ENCODE measurements at places on chromosomes 7 and 10. TPM values are rescaled to one million over a fixed set of nuclear protein-coding genes. Genes with fewer than 3 reads are reported as not detected.

ERCC6 gene
- total RNA-seq = 24.5 TPM

CACNB2 gene
- 17.9 TPM for total RNA-seq

IFIT1B gene
- total RNA-seq = not detected

AASS gene
- total RNA-seq = 5.1 TPM

SFTPA2 gene
- total RNA-seq = 3.5 TPM

TMEM176A gene
- 118 TPM for total RNA-seq

GRCh38 chr7:7761974-7762779 lies 43.8 kb upstream of the RPA3 start:
- no peak for DNase-seq

DNA sequence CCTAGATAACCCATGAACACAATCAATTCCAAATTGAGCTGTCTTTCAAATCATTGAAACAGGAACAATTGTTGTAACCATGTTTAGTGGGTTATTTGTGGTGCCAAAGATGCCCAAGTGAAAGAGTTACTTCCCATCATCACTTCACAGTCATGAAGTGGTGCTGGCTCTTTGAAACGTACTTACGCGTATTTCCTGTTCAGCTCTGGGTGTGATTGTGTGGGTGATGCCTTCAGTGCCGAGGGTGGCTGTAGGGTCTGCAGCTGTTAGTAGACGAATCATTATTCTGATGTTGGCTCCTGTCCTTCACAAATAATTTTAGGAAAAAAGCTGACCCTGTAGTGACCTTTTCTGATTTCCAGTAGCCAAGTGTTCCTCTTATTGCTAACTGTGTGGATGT lies 323.1 kb upstream of the KIAA1217 start:
- DNase-seq = no peak

DNA sequence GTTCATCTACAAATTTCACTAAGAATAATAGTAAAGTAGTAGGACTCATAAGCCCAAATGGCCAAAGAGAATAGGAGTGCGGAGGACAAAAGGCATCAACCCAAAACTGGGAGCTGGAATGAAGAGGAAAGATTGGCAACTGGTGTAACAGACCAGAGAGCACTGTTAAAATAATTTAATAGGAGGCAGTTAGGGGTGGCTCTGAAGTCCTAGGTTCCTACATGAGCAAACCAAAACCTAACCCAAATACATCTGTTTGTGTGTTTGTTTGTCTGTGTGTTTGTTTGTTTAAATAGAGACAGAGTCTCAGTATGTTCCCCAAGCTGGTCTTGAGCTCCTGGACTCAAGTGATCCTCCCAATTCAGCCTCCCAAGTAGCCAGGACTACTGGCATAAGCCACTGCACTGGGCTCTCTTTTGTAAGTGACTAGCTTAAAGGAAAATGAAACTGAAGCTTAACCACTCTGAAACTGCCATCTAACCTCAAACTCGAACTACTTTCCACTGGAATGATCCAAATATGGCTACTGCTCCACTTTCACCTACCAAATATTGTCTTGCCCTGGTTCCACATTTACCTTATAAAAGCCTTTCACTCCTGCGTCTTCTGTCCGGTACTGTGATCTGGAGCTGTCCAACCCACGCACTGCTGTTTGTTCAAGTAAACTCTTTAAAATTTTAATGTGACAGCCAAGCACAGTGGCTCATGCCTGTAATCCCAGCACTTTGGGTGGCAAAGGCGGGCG lies 94.9 kb downstream of the AKR1D1 start:
- no peak for DNase-seq

DNA sequence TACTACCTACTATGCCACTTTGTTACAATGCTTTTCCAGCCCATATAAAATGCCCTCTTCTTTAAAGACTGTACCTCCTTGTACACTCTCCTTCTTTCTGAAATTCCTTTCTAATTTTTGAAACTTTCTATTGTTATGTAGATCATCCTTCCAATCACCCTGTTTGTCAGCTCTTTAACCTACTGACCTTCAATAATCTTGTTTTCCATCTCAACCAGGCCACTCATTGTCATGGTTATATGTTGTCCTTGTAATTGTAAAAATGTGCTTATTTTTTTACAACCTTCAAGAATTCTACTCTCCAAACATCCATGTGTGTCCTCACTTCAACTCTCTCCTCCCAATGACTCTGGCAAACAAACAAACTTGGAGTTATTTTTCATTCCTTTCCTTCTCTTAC lies 1172.6 kb upstream of the CELF2 start:
- DNase-seq = no peak

DNA sequence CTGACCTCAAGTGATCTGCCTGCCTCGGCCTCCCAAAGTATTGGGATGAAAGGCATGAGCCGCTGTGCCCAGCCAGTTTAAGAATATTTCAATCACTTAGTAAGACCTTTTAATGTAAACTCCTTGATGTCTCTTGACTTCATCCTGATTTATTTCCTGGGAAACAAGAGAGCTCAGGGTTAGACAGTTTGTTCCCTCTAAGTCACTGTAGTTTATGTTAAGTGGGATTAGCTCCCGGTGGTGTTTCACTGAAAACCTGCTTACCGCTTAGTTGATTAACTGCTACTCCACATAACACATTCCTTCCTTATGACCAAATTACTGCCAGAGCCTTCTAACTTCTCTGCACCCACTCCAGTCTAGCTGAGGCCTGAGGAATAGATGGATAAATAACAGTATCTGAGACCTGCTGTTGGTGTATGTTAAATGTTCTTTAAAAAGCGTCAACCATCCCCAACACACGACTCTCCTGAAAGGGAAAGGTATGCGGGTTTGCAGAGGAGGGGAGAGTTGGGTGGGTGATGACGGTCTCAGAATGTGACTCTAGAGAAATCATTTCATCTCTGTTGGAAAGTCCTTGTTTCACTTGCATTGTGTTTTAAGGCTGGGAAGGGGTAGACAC lies 48.7 kb downstream of the CREB3L2 start:
- DNase-seq = no peak

DNA sequence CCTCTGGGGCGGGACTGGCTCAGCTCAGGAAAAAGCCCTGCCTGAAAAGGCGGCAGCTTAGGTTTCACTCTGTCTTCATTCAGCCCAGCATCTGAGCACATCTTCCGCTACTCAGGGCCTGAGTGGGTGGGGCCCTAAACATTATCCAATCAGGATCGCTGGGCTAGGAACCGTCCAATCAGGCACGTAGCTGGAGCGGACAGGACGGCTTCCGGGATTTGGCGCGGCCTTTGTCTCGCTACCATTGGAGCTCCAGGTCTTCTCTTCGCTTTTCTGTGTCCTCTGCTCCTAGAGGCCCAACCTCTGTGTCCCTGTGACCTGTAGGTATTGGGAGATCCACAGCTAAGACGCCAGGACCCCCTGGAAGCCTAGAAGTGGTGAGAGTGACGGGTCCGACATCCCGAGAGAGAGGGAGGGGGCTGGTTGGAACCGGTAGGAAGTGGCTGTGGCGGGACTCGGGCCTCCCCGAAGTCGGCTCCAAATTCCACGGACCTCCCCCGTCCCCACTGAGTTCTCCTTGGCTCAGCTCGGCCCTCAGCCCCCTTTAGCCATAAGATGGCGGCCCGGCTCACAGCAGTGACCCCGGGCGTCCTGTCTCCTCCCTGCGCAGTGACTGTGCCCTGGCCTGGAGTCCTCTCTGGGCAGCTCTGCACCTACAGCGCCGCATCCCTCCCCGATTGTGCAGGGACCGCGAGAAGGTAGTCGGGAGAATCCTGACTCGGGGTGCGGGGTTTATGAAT lies 99.1 kb downstream of the ZNF680 start:
- DNase-seq = peak; percentile 44

DNA sequence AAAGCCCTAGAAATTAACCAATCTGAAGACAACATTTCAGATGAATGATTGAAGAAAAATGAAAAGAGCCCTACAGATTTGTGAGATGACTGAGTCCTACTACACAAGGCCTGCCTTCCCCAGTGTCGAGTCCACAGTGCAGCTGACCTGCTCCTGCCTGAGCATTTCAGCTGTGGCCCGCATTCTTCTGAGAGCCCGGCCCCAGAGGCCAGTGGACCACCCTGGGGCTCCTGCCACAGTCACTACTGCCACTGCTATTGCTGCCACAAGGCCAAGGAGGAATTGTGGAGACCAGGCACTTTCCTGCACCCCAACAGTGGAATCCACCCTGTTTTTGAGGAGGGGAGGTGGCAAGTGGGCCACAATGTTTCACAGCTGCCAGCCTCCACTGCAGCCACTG lies 19.6 kb upstream of the ZNF735 start:
- no peak for DNase-seq

GRCh38 chr7:44348300-44348699 lies 22.9 kb upstream of the CAMK2B start:
- no peak for DNase-seq

DNA sequence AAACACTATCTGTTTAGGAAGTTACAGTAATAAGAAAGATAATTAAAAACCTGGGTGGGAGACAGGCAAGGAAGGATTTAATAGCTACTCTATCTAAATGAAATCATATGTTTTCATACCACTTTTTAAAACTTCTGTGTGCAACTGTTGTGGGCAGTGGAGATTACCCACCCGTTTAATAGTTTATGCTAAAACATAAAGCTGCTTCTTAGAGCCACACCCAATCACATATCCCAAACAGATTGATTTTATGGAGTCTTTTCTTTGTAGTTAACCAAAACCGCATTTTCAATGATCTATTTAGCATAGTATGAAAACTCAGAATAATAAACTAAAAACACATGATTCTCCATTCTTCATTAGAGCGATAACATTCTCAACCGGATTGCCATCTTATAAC lies 304.1 kb downstream of the AGMO start:
- no peak for DNase-seq

GRCh38 chr7:553636-554111 lies 34.0 kb upstream of the PDGFA start:
- DNase-seq = no peak

- no peak for DNase-seq
These were observed 111.4 kb downstream of the TFPI2 start for GRCh38 chr7:93779115-93779514.
